ENCODE measurements at places on chromosomes 5 and 9.
A peak's percentile ranks its signal among the peaks of the same experiment; 100 is the strongest.

- DNase-seq: no peak
These were observed 471.3 kb downstream of the MTRR start for GRCh38 chr5:8340261-8340660.

DNA sequence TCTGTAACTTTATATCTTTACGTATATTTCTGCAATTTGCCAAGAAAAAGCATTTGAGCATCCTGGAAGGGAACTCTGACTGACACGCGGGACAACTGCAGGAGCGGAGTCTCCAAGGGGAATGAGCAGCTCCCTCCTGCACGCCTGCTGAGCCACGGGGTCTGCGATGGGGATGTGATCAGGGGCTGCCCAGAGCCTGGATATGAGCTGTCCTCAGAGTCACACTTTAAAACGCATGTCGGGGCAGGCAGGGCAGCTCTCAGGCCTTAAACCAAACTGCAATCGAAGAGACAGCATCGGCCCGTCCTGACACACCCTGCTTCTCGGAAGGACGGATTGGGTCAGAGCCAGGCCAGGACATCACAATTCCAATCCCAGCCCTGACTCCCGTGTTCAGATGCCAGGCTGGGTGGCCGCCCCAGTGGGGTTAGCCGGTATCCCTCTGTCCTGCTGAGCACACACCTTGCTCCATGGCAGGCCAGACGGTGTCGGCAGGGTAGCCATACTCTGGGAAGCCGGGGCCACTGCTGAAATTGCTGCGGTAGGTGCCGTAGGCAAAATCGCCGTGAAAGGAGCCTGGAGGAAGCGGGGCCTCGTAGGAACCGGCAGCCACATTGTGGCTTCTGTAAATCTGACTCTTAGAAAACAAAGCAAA, 17.2 kb downstream of the SEC16A start:
- no peak for DNase-seq

DNA sequence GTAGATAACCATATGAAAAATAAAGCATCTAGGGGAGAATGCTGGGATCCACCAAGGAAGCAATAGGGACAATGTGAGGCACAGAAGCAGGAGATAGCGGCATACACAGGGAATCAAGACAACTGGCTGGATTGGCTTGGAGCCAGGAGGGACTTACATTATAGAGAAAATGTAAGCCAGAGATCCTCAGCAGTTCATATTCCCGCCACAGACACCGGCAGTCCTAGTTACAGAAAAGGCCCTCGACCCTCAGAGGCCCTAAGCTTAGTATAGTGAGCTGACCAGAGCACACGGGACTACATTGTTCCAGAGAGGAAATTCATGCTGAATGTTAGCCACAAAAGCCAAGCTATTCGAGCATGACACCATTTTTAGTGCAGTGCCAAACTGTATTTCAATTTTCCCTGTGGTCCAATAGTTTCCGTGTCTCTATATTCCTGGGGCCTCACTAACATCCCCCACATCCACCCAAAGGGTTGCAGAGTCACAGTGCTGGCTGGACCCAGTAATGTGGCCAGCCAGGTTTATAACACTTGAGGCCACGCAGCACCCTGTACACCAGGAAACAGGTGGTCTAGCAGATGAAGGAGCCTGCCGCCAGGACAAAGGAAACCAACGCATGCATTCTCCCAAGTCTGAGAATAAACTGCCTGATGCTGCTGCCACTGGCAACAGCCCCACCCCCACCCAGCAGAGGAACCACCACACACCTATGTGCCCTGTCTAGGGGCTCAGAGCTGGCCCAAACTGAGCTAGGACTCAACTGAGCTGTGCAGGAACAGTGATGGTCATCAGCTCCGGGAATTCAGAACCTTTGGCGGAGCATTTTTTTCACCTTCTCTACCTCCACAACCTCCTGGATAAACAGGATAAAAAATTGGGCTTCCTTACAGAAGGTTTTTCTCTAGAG, 693.2 kb upstream of the CHD1 start:
- no peak for DNase-seq

DNA sequence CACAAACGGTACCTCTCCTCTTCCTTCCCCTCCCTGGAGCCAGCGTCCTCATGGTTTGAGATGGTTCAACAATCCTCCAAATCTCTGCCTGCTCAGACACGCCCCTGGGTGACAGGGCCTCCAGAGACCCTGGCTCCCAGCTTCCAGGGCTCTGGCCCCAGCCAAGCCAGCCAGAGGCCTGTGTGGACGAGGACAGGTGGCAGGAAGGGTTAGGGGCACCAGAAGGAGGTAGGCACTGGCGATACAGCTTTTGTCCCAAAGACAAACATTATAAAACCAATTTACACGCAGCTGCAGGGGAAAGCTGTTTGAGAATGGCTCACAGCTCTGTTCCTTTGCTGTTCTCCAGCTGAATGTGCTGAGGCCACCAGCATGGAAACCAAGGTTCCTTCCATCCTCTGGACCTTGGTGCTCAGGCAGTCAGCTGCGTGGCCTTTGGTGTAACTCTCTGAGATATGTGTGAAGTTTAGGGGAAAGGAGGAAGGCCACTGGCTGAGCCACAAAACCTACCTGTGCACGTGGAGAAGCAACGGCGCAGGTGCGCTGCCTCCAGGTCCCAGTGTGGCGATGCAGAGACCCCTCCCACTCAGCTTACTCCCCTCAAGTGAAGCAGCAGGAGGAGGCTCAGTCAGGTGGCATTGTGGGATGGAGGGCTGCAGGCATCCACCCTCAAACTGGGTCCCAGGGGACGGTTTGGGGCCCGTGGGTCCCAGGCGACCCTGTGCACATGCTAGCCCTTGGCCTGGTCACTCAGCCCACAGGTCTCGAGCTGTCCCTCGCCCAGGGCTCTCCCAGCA, 4.3 kb upstream of the QRFP start:
- no peak for DNase-seq

- no peak for DNase-seq
These were observed 16.7 kb upstream of the SLCO4C1 start for GRCh38 chr5:102312586-102313370.

DNA sequence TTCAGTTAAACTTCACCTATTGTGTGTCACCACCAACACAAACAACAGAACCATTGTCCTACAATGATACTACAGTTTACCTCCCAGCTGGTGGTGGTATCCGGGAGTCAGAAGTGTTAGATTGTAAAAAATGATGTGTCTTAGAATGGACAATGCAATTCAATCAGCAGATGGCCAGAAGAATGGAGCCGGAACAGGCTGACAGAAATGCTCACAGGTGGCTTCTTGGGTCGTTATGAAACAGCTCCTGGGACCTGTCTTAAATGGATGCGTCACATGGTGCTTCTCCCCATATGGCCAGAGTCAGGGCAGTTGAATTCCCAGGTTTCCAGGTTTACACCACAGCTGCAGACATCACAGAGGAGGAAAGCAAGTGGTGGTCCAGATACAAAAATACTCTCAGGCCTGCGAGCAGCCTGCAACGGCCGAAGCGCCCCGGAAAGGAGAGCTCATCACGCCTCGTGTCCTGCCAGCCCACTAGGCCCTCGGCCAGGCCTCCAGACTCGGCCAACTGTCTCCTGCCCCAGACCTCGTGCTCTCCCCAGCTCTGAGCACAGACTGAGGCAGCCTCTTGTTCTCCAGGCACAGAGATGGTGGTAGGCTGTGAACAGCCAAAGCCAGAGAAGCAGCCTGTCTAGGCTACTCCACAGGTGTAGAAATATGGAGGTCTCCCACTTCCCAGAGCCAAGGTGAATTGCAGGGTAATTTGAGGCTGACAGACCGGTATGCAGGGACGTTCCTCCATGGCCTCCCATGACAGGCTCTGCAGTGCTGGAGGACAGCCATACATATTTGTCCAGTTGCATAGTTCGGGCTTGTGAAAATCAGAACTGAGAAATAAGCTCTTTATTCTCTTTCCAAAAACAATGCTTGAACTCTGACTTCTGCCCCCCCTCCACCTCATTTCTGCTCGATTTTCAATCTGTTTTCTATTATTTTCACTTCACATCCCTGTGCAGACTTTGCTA, 98.5 kb upstream of the SPATA31C2 start:
- DNase-seq: no peak

GRCh38 chr5:90365328-90365727, 44.2 kb downstream of the CETN3 start:
- DNase-seq: no peak

GRCh38 chr5:35129276-35129675, 81.5 kb upstream of the AGXT2 start:
- no peak for DNase-seq

GRCh38 chr5:160165137-160166068, 46.2 kb upstream of the PWWP2A start:
- DNase-seq: no peak

- DNase-seq: no peak
These were observed 55.4 kb downstream of the CTSL start for GRCh38 chr9:87781331-87781730.

- DNase-seq: peak; percentile 23
These were observed 127.9 kb downstream of the PIK3R1 start for GRCh38 chr5:68343421-68343826.

- DNase-seq: no peak
These were observed 9.6 kb downstream of the DNLZ start for GRCh38 chr9:136353757-136354488.

DNA sequence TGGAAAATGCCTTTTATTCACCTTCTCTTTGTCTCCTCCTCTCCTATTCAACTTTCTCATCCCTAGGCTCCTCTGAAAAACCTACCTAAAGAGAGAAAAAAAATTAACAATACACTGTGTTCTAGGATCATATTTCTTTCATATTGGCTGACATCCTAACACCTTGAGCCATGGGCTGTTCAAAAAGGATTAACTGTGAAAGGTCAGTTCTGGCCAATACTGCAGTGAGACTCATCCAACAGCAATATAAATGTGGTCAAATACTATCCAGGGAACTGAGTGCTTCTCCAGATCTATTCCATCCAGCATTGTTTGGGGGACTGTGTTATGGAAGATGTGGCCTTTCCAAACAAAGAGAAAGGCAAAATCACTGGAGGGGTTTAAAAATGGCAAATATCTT, 131.1 kb upstream of the MOCS2 start:
- DNase-seq: no peak

GRCh38 chr5:73983644-73984043, 357.6 kb downstream of the ARHGEF28 start:
- no peak for DNase-seq

DNA sequence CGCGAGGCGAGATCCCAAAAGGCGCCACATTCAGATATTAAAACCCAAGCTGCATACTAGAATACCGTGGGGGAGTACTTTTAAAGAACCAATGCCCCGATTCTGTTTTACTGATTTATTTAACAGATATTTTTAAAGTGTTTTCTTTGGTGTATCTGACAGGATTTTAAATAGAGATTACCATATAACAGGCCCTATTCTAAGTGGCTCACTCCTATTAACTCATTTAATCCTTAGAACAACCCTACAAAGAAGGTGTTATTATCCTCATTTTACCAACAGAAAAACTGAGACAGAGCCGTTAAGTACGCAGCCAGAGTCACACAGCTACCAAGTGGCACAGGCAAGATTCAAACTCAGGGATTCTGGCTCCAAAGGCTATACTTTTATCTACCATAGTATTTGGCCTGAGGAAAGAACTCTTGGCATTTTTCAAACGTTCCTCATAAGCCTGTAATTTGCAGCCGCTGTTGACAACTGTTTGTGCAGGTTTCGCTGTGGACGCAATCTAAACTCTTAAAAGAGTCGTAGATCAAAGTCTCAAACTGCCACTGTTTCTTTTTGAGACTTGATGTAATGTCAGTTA, 550 bp upstream of the TMEM245 start:
- DNase-seq: no peak

DNA sequence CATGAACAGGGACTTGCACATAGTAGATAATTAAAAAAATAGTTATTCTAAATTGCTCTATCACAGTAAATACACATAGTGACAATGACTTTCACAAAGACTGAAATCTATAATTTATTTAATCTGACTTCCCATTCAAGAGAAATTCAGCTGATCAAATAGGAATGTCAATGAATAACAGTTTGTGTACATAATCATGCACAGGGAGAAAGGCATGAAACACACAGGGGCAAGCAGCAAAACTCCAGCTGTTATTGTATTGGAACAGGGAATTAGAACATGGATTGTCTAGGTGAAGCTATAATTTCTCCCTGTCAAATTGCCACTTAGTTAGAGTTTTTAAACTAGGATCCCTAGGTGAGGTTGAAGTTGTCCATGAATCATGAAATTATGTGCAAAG, 99.9 kb downstream of the HCN1 start:
- no peak for DNase-seq

DNA sequence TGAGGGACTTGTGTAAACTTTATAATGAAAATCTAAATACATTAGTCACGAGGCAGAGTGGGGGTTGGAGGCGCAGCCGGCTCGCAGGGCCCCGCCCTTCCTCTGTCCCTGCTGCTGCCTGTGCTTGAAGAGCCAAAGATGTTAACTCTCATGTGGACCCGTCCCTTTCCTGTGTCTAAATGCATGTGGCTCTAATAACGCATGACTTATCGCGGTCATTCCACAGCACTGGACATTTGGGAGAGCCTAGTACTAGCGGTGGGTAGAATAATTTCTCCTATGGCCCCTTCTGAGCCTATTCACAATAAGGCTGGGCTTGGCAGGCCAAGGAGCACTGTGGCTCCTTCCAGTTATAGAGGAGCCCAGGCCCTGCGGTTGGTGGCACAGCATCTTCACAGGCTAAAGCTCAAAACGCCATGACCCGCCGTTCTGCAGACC, 82.3 kb upstream of the SIMC1 start:
- DNase-seq: no peak

DNA sequence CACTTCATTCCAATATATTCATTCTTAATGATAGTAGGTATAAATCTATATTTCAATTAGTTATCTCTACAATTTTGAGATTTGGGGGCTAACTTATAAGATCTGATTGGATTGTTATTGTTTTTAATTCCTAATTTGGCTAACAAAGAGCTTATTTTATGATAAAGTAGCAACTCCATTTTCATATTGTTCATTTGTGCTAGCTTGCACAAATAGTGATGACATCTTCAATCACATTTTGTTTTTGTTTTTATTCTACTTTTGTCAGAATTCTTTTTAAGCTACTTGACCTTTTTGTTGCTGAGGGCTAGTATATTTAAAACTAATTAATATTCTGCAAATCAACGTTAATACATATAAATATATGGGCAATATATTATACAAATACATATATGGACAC, 22.8 kb downstream of the MARCHF3 start:
- no peak for DNase-seq

DNA sequence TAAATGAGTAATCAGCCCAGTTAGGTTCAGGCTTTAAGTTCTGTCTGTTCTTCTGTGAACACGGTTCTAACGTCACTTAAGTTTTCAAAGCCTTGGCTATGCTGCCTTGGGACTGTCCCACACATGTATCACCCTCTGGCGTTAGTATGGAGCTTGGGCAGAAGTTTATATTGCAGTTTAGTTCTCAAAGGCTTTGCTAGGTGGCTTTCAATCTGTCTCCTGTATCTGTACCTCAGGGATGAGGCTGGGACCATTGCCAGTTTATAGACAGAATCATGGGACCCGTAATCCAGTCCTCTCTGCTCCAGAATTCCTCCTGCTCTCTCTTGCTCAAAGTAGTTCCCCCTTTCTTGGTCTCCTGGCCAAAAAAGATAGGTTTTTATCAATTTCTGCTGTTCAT, 12.1 kb downstream of the C9orf40 start:
- DNase-seq: no peak

DNA sequence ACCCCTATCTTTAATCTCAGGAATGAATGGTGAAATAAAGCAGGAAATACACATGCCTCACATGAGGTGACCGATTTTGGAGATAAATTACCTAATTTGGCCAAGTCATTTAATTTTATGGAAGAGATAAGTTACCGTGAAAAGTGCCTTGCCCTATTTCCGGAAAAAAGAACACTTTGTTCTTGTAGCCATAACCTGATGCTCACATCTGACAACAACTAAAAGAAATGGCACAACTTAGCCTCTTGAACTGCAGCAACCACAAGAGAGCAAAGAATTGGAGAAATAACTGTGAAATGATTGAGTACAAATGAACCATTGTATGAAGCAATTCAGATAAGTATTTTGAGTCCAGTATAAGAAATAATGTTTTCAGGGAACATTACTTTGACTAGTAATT, 628.1 kb upstream of the TYRP1 start:
- DNase-seq: no peak
